ENCODE measurements at places on chromosomes 4 and X. TPM values are rescaled to one million over a fixed set of nuclear protein-coding genes. Genes with fewer than 3 reads are reported as not detected.

GRCh38 chr4:8647626-8648025, 55.1 kb downstream of the CPZ start:
- DNase-seq: no peak

DNA sequence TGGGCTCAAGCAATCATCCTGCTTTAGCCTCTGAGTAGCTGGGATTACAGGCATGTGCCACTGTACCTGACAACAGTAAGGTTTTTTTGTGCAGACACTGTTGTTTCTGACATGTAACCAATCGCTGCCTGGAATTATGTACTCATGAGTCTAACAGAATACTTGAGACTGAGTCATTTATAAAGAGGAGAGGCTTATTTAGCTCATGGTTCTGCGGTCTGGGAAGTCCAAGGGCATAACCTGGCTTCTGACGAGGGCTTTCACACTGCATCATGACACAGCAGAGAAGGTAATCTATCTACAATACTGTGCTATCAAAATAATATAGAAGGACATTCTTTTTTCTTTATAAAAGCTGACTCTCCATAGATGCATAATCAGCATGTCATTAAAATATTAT, 115.5 kb upstream of the STOX2 start:
- no peak for DNase-seq

Gene XPNPEP2
- total RNA-seq: 0.63 TPM

Gene SLITRK2
- not detected for total RNA-seq

DNA sequence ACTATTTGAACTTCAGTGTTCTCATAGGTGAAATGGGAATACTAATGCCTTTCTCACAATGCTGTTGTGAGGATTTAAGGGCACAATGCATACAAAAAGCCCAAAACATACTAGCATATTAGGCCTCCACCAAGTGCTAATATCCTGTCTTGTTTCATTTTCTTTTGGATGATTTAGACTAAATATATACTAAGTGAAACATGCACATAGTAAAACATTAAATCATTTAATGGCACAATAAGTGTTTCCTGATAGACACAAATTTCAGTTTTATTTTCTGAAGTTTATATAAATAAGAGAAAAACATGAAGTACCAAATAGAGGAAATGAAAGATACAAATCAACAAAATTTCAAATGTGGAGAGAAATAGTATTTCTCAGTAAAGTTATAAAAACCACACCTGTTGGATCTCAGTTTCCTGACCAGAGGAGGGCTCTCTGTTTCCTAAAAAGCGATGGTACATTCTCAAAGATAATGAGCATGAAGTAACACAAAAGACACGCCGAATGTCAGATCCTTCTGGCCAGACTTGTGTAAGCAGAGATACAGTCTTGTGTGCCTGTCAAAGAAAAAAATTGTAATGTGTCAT, 25.1 kb downstream of the DDX60 start:
- no peak for DNase-seq

Gene TCEAL6
- total RNA-seq: not detected

DNA sequence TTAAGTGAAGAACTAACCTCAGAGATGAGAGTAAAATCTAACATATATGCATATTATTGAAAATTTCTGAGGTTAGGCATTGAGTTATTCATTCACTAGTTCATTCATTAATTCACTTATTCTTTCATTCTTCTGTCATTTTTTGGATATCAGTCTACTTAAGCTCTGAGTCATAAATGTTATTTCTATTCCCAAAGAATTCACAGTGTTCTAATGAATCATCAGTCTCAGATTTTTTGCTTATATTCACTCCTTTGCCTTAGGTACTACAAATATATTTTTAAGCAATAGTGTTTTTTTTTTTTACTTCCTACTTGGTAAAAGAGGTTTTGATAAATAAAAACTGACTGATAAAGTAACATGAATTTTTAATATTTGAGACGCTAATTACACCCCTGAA, 95.2 kb upstream of the DKK2 start:
- DNase-seq: no peak

Gene TMEM150C
- total RNA-seq: not detected

GRCh38 chr4:59091146-59092142, 1981.3 kb upstream of the IGFBP7 start:
- DNase-seq: no peak

- peak; percentile 28 for DNase-seq
These were observed 64.2 kb downstream of the IRF2 start for GRCh38 chr4:184409911-184410692.

GRCh38 chr4:169618286-169618685, 2.1 kb upstream of the CLCN3 start:
- no peak for DNase-seq

DNA sequence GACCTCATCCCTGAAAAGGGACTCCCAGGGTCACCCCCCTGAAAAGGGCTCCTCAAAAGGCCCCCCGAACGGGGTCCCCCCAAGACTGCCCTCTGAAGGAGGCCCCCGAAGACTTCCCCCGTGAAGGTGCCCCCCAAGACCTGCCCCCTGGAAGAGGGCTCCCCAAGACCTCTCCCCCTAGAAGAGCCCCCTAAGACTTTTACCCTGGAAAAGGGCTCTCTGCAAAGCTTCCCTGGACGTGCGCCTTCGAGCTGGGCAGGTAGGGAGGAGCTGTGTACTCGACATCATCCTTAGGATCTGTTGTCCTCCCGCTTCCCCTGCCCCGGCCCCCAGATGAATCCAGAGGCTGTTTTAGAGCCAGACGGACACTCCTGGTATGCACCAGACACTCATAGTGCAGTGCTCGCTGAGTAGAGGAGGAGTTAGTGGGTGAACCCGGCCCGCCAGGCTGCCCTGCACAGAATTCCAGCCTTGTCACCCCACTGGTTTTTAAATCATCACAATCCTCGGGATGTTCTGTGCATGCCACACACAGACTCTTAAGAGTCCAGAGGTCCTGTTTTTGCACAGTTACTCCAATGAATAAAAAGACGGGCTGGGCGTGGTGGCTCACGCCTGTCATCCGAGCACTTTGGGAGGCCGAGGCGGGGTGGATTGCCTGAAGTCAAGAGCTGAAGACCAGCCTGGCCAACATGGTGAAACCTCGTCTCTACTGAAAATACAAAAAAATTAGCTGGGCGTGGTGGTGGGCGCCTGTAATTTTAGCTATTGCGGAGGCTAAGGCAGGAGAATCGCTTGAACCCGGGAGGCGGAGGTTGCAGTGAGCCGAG, 5.7 kb upstream of the SLC25A6 start:
- DNase-seq: no peak

DNA sequence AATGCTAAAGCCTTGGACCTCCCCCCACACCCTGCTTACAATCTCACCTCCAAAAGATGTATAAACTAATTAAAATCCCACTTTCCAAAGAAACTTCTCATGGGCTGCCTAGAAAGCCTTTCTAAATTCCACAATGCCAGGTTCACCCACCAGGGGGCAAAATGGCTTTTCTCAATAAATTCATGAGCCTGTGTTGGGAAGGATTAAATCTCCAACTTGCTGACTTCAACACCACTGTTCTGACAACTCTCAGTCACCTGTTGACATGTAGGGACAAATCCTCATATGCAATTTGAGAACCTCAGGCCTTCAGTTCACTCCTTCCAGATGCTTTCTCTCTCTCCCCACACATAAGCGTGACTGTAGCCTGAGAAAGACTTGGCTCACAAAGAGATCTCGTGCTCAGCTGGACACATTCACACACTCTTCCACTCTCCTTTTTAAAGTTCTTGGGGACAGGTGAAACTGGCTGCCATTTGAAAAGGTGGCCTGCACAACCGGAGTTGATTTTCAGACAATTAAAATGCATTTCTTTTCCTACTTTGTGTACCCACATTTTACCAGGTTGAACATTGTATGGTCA, 88.6 kb upstream of the PRPS2 start:
- peak; percentile 27 for DNase-seq

Gene DACH2
- not detected for total RNA-seq
